Naive thymus-derived CD8-positive, alpha-beta T cell (primary cell): ENCODE measurements at places on chromosomes 3 and 15.

GRCh38 chr3:11776346-11776745 is 70.3 kb downstream of the TAMM41 start:
- no peak for DNase-seq

DNA sequence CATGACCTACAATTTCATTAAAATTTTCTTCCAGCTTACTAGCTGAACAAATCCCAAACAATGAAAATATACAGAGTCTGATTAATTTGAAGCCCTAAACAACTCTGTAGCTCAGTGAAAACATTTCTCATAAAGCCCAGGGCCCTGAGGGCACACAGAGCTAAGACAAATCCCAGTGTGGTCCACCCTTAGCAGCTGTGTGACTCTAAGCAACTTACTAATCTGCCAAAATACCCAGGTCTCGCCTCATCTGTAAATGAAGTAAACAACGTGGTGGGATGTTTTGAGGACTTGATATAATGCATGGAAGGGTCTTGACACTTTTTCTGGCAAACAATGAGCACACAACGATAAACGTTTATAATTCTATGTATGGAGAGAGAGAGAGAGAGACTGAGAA is 158.4 kb downstream of the FHIT start:
- DNase-seq, result no peak

GRCh38 chr3:34419801-34420200 is 621.4 kb downstream of the PDCD6IP start:
- no peak for DNase-seq

DNA sequence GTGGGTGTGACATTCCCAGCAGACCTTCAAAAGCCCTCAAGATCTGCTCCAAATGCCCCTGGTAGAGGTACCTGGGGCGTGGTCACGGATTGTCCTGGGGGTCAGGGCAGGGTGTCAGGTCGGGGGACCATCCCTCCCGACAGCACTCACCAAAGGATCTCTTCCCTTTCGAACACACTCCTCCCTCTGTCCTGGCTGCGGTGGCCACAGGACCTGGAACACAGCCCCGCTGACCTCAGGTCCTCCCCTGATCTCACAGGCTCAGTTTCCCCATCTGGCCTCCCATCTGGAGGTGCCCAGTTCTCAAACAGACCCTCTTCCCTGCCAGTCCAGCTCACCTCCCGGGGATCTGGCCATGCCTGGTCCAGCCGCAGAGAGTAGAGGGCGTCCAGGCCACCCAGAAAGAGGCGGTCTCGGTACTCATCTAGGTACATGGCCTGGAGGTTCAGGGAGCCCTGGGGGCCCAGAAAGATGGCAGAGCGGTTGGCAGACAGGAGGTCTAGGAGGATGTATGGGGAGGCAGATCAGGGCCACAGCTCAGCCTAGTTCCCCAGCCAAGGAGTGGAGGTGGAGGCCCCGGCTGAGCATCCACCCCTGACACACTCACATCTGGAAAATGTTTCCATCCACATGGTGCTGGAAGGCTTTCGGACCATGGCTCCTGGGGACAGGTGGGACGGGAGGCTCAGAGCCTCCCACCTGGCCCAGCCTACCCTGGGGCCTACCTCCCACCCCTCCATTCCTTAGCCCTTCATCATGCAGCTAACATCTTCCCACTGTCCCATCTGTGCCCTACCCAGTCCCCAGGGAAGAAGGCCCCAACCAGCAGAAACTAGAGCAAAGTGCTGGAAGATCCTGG is 2.3 kb downstream of the SEMA3G start:
- no peak for DNase-seq

- DNase-seq, result no peak
Observed at GRCh38 chr3:123880998-123881561, 3.1 kb downstream of the MYLK start.

GRCh38 chr3:76754247-76754646 is 285.7 kb upstream of the ROBO2 start:
- no peak for DNase-seq

GRCh38 chr15:92591275-92591674 is 64.3 kb downstream of the FAM174B start:
- DNase-seq, result no peak

DNA sequence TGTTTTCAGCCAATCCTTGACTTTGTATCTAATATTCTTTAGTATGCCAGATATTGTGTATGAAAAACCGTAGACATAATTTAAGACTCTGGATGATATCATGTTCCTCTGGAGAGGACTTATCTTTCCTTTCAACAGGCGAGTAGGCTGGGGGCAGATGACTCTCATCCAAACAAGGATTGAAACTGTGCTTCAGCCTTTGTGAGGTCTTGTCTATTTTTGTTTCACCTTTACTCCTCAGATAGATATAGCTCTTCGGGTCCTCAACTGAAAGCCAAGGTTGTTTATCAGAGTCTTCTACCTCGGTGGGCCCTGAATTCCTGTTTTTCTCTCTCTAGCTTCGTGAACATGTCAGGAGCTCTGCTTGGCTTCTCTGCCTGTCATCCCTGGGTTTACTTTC is 66.0 kb downstream of the C3orf20 start:
- DNase-seq, result no peak

DNA sequence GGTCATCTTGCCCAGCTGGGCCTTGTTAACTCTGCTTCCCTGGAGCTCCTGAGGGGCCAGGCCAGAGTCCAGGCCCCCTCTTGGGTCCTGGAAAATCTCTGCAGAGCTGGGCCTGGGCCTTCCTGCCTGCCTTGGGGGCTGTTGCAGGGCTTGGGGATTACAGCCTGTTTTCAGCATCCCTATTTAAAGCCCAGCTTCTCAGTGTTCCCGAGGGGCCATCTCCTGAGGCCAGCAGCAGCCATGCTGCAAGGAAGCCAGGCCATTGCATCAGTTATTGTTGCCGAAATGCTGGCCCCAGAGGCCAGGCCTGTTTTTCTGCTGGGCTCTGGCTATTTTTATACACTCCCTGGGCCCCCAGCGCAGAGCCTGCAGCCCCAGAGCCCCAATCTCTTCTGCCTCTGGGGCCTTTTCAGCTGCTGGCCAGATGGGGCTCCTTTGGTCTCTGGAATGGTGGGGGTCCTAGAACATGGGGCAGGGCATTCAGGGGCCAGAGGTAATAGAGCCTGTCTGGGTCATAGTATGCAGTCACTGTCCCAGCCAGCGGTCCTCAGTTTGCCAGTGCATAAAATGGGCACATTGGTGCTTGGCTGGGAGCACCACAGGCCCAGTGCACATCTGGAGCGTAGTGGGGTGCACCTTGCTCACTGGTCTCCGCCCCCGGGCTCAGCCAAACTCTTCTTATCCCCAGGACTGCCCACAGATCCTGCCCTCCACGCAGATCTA is 28.5 kb downstream of the PLXNA1 start:
- DNase-seq, result no peak

DNA sequence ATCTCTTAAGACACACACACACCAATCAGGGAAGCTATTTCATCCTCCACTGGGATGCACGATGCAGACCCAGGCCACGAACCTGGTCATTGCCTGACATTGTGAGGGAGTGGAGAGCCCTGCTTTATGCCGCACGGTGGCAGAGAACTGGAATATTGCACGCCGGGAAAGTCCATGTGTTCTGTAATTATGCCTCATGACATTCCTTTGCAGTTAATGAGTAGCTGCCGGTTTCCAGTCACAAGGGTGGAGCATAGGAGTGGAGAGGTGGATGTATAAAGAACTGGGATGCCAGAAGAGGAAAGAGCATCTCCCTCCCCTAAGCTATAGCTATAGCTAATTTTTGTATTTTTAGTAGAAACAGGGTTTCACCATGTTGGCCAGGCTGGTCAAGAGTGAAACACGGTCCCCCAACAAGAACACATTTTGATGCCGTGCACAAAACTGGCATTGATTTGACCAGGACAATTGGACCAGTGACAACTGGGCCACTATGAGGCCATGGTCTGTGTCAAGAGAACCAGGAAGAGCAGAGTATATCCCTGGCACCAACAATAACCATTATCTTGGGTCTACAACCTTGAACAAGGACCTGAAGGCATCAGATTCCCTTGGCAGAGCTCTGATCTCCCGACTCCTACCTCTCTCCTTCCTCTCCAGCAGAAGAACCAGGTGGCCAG is 51.4 kb downstream of the SH3BP5 start:
- DNase-seq, result no peak

DNA sequence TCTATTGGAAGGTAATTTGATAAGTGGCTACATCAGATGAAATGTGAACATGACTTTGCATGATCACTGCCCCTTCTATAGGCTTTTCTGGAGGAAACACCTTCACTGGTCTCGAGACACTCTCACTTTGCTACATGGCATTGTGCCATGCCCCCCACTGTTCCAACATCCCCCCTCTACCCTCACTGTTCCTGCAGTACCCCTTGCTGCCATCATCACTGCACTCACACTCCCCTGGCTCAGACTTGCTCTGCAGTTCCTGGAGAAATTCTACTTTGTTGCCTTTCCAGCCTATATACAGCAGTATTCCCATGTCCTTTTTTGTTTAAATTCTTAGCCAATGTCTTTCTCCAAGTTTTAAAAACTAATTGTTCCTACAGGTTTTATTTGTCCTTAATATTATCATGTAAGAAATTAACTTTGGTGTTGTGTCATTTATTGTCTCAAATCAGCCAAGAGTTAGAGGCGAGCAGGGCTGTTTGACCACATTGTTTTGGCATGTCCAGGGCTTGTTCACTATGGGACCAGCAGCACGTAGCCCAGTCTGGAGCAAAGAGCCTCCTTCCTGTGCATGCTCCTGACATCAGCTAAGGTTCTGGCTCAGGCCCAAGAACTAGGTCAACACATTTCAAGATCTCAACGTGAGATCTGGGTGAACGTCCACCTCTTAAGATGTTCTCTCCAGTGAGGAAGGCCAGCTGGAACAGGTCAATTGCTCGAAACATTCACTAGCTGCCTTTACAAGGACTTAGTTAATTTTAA is 246.4 kb downstream of the SLC9A9 start:
- no peak for DNase-seq

DNA sequence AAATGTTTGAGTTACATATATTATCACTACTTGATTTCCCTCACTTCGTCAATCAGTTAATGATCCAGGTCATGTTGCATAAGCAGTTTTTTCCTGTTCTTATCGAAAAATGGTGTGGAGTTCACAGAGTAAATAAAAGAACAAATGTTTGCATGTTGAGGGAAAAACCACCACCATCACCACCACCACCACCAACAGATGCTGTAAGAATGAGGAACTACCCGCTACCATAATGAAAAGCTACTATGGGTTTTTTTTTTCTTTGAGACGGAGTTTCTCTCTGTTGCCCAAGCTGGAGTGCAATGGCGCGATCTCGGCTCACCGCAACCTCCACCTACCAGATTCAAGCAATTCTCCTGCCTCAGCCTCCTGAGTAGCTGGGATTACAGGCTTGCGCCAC is 27.6 kb downstream of the RUBCN start:
- DNase-seq, result no peak

GRCh38 chr3:83890763-83891135 is 1068.0 kb upstream of the CADM2 start:
- DNase-seq, result no peak

GRCh38 chr15:67372543-67372942 is 118.0 kb downstream of the IQCH start:
- DNase-seq, result no peak

GRCh38 chr3:42056840-42057239 is 34.3 kb upstream of the TRAK1 start:
- DNase-seq, result no peak

- DNase-seq, result no peak
Observed at GRCh38 chr3:188097791-188098190, 56.2 kb upstream of the LPP start.

- DNase-seq, result no peak
Observed at GRCh38 chr3:197283045-197283444, 15.4 kb downstream of the DLG1 start.

DNA sequence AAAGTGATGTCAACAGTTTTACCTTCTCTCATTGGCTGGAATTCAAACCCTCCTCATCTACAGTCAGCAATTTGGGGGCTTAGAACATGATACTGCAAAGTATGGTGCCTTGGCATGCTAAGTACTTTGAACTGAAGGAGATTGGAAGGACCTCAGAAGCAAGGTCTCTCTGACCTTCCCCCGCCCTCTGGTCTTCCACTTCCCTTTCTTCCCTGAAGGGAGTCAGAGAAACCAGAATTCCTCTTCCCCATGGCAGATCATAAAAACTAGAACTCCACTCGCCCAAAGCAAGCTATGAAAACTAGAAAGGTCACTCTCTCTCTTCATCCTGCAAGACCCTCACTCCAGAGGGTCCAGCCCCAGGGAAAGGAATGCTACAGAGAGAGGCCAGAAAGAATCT is 64.2 kb downstream of the CD200R1L start:
- DNase-seq, result no peak

DNA sequence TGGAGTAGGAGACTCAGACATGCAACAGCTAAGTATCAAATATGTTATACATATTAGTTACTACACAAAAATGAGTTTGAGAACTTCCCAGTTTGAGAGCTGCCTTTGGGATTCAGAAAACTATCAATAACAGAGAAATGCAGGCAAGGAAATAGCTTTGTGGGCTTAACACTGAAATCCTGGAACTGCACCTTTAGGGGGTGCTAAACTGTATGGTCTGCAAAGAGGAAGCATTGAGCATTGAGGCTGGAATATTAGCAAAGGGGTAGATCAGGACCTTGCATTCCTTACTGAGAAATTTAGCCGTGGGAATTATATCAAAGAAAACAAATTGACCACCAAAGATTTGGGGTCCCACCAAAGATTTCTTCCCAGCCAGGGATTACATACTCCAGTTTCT is 580.0 kb downstream of the ZNF385D start:
- no peak for DNase-seq

DNA sequence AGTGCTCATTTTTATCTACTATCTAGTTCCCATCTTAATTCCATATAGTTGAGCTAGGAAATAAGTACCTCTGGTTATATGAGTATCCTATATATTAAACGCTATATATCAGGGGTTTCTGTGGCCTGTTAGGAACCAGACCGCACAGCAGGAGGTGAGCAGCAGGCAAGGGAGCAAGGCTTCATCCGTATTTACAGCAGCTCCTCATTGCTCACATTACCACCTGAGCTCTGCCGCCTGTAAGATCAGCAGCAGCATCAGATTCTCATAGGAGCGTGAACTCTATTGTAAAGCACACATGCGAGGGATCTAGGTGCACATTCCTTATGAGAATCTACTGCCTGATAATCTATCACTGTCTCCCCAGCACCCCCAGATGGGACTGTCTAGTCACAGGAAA is 23.0 kb downstream of the GSK3B start:
- no peak for DNase-seq

GRCh38 chr3:184811034-184811433 is 932 bp upstream of the VPS8 start:
- no peak for DNase-seq

GRCh38 chr3:159829539-159830227 is 159.0 kb upstream of the IL12A start:
- DNase-seq, result no peak

DNA sequence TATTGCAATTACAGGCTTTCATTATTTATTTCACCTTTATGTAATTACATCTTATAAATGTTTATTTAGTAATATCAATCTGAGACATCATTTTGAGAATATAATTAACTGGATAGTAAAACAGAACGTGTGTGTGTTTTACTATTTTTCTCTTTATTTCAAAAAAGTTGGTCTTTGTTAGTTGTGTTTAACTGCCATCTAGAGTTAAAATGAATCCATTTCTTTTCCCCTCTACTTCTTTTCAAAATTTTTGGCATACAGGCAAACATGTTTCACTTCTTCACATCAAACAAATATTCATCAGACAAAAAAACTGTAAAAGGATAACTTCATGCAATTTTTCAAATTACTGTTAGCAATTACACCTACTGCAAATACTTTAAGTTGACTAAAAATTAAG is 61.1 kb downstream of the FEZF2 start:
- DNase-seq, result no peak
